SHP77 treated with DMSO at 0.1 percent for 48 hours (cell line): ENCODE measurements at places on chromosomes 5 and 9.

DNA sequence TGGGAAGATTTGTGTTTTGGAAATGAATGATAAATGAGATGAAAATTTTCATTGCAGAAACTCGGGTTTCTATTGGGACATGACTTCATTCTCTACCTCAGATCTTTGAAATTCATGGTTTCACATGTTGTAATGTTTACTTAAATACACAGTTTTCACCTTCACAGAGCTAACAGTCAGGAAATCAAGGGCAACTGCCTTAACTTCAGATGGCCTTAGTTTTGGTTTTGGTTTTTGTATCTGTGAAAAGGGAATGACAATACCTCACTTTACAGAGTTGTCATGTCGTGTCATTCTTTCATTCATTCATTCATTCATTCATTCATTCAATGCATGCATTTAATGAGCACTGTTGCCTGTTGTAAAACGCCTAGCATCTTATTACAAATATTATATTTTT lies 41.9 kb downstream of the NIM1K start:
- DNase-seq: no peak

DNA sequence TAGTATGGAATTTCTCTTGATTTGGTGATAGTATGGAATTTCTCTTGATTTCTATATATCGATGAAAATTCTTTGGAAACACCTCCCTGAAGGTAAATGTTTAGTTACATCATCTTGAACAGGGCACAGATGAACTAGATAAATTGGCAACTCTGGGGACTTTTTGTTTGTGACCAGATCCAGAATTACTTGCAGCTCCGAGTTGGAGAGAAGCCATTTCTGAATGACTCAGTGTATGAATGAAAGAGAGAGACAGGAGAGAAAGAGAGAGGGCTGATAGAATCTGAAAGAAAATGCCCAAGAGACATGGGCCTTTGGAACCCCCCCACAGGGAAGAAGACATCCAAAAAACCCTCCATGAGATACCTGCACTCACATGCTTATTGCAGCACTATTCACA lies 14.1 kb downstream of the TNFSF15 start:
- no peak for DNase-seq

- no peak for DNase-seq
Observed at GRCh38 chr5:153896701-153897100, 142.0 kb downstream of the FAM114A2 start.

DNA sequence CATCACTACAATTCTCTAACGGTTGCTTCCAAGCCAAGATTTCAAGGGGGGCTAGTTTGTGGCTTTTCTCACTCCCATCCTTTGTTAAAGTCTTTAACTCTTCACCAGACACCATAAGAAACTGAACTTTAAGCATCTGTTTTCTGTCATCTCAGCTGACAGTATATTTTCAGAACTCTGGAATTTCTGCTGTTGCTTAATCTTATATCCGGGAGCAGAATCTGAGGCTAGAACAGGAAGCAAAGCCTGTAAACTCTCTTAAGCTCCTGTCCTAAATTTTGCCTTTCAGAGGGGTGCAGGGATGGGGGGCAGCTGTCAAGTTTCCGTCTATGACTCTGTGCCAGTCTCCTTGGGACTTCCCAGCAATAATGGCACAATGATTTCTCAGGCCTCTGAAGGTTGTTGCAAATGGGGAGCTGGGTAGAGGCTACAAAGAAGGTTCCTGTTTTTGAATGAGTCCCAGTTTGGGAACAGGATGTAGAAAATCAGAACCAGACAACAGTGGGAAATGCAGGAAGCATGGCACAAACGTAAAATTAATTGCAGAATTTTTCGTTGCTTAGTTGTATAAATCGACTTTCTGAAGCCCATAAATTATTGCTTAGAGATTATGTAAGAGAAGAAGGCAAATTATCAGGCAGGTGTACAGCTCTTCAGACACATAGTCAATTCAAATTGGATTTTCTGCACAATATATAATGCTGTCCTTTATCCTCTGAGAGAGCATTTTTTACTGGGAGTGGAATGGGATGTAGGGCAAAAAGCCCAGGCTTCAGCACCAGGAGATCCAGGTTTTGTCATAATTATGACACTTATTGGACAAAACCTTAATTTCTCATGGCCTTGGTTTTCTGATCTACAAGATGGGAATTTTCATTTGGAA lies 430.9 kb downstream of the DMAC1 start:
- no peak for DNase-seq

DNA sequence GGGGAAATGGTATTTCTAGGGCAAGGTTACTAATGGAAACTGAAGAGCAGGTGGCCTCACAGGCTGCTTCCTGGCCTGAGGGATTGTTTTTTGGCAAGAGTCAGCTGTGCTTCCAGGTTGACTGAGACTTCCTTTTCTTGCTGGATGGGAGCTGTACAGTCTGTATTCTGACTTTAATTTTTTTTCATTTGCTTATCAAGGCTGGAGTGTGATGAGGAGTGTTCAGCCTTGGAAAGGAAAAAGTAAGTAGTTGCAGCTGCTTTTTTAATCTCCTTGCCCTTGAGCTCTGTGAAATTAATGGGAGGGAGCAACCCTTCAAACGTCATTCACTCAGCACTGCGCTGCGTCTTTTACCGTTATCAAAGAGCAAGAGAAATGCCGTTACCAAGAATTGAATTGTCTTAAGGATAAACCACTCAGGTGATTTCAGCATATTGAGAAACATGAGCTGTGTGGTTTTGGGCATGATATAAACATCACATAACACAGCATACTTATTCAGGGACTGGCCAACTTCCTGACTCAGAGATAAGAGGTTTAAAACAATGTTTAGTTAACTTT lies 47.6 kb downstream of the AQP7 start:
- DNase-seq: no peak

DNA sequence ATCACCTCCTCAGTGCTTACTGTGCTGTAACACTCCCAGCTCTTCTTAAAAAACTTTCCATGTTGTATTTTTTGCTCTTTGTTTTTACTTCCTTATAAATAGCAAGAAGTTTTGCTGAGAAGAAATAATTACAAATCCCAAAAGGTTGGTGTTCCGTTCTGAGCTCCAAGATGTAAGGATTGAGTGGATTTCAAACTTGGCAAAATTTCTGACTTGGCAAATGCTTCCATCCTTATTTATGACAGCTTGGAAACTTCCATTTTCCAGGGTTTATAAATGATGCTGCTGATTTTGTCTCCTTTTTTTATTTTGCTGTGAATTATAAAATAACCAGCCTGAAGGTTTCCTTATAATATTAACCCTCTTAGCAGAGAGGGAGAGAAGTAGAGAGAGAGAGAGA lies 151.9 kb downstream of the NTRK2 start:
- no peak for DNase-seq

- DNase-seq: peak; percentile 55
Observed at GRCh38 chr9:97237951-97238889, 69.2 kb upstream of the CCDC180 start.
